ENCODE measurements at places on chromosomes 7 and 10.

DNA sequence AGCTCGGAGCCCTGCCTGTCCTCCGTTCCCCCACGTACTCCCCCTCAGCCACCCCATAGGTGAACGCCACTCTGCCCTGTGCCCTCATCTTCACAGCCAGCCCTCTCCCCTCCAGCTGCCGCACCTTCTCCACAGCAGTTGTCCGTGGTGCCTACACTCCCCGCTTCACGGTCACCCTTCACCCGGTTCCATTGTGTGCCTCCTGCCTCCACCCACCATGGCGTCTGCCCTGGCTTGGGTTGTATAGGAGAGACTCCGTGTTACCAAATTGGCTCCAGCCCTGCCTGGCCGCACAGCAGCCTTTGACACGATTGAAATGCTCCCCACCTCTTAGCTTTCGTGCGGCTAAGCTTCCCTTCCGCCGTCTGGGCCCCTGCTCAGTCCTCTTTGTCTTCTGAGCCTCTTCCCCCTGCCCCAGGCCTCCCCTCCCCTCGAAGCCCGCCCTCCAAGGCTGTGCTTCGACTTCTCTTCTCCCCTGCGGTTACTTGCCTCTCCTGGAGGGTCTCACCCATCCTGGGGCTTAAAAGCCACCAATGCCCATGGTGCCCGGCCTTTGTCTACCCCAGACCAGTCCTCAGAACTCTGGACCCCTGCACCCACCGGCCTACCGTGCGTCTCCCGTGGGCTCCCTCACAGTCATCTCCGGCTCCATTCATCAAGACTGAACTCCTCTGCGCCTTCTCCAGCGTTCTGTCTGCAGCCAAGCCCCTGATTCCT, 18.5 kb upstream of the NODAL start:
- no peak for DNase-seq

GRCh38 chr10:127996586-127996985, 89.7 kb downstream of the PTPRE start:
- DNase-seq = peak; percentile 72

DNA sequence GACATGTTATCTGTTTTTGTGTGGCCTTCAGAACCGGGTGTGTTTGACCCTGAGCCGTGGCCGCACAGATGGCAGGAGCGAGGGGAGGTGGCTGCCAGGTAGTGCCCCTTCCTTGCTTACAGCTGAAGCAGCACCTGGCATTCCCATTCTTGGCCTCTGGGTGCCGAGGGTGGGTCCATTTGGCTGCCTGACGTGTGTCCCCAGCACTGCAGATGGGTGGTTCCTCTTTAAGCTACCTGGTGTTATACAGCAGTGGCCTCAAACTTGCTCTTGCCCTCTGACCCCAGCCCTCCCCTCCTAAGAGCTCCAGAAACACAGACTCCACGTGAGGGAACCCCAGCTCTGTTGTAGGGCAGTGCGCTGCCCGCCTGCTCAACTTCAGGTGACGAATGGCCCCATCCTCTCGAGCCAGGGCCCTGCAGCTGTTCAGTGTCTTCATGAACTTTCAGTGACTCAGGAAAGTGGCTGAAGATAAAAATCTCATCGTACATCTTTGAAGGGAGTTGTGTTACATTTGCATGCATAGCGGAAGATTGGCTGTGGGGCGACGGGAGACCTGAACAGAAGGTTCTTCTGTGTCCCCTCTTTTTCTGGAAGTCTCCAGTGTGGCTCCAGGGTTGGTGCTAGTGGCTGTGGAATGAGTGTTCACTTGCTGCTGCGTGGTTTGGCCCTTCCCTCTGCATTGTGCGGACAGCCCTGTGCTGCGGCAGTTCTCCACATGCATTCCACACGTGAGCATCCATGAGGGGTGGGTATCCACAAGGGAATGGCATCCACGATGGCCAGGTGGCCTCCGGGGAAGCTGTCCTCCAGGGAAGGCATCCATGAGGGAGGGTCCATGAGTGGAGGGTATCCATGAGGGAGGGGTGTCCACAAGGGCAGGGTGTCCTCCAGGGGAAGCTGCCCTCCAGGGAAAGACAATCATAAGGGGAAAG, 91.6 kb downstream of the INPP5A start:
- DNase-seq = no peak

- no peak for DNase-seq
Observed at GRCh38 chr7:1708596-1709251, 38.6 kb downstream of the ELFN1 start.

GRCh38 chr7:48106906-48107659, 18.0 kb downstream of the UPP1 start:
- DNase-seq = no peak

- peak; percentile 82 for DNase-seq
Observed at GRCh38 chr10:96719850-96720421, 378 bp downstream of the PIK3AP1 start.

DNA sequence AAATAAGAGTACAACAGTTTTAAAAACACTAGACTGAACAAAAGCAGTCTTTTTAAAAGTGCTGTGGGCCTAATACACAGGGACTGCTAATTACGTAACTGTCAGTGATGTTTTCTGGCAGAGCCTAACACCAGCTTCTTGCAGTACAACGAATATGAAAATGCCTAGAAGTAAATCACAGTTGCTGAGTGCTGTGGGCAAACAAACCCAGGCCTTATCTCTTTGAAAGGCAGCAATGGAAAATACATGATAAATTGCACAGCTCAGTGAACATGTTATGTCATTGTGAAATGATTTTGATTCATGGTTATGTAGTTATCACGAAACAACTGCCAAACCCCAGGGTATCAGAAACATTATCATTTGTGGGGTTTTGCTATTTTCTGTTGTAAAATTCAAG, 428.4 kb downstream of the GFRA1 start:
- peak; percentile 28 for DNase-seq

- DNase-seq = no peak
Observed at GRCh38 chr10:116076621-116077020, 196.4 kb downstream of the GFRA1 start.

DNA sequence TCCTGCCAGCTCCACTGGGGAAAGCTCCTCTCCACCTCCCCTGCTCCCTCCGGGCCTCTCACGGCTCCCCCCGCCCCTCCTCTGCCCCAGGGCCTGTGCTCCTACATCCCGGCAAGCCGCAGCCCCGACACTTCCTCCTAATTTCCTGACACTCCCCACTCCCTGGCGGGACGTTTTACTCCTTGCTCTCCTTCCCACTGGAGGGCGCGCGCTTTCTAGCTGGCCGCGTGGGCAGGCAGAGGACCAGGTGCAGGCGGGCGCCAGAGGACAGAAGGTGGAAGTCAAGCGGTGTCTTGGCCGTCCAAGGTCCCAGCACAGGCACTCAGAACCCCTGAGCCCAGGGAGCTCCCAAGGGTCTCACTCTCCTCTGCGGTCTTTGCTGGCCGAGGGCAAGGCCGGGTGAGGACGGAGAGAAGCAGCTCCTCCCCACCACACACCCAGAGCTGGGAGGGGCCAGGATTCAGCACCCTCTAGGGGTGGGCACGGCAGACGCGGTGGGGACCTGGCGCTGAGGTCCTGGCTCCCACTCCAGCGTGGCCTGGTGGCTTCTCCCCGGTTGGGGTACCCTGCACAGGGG, 19.1 kb downstream of the ADAM8 start:
- DNase-seq = peak; percentile 78

DNA sequence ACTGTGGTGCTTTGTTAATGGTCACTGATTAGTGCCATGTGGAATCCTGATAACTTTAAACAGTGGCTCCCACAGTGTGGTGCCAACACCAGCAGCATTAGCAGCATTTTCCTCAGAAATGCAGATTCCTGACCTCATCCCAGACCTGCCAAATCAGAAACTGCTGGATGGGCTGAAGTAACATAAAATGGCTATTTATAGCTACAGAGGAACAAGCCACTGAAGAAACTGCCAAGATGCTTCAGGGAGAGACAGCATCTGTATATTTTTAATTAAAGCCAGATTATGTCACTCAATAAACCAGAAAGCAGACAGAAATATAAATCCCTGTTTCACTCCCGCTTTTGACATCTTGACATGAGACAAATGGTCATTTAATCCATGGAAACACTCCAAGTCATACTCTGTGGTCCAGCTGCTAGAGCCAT, 178.5 kb downstream of the AMPH start:
- DNase-seq = no peak

GRCh38 chr10:102118867-102119266, 1.3 kb downstream of the LDB1 start:
- peak; percentile 52 for DNase-seq

DNA sequence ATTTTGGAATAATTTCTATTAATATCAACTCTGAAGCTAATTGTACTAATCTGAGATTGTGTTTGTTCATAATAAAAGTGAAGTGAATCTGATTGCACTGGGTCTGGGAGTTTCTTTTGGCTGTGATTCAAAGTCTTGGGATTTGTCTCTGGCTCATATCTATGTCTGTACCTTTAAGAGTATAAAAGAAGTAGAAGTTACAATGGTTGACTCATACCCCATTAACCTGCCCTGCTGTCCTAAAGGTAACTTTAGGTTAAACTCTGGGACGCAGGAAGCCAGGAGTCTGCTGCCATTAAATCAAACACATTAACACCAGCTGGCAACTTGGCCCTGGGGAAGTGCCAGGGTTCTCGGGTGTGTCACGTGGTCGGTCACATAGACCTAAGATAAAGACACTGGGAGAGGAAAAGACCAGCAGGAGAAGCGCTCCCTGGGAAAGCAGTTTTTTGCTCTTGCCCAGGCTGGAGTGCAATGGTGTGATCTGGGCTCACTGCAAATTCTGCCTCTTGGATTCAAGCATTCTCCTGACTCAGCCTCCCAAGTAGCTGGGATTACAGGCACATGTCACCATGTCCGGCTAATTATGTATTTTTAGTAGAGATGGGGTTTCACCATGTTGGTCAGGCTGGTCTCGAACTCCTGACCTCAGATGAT, 17.8 kb downstream of the SCD start:
- peak; percentile 85 for DNase-seq

DNA sequence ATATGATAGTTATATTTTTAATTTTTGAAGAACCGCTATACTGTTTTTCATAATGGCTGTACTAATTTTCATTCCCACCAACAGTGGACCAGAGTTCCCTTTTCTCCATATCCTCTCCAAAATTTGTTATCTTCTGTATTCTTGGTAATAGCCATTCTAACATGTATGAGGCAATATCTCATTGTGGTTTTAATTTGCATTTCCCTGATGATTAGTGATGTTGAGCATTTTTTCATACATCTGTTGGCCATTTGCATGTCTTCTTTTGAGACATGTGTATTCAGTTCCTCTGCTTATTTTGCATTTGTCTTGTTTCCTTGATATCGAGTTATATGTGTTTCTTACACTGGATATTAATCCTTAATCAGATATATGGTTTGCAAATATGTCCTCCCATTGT, 770.8 kb upstream of the MBL2 start:
- DNase-seq = no peak

GRCh38 chr10:127877116-127877515, 15.6 kb downstream of the CLRN3 start:
- DNase-seq = no peak

- DNase-seq = no peak
Observed at GRCh38 chr7:66380272-66380888, 175.2 kb downstream of the TPST1 start.

- peak; percentile 79 for DNase-seq
Observed at GRCh38 chr7:155257482-155258225, 40.0 kb upstream of the INSIG1 start.

DNA sequence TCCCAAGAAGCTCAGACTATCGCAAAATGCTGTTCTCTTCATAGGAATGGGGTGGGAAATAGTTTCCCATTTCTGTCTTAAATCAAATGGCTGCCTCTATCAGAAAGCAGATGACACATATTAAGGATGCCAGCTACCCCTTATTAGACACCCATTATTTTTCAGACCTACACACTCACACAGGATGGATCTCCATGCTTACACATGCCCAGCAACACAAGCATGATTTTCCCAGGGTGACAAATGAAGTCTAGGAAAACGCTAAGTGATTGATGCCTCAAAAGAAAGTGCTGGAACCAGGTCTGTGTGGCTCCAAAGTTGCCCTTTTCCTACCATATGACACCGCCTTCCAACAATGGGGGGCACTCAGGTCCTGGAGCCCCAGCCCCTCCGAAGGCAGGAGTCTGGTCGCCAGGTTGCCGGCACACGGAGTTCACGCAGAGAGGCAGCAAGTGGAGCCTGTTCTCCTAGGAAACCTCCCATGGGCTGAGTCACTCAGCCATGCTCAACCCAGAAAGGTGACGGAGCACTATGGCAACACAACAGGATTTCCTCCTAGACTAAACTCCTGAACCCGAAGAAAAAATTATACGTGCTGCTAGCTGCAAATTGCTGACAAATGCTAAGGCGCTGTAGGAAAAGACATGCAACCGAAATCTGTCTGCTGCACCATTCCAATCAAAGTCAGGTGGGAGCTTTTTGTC, 19.8 kb downstream of the VOPP1 start:
- no peak for DNase-seq

- DNase-seq = no peak
Observed at GRCh38 chr7:118245267-118246040, 20.9 kb downstream of the ANKRD7 start.

DNA sequence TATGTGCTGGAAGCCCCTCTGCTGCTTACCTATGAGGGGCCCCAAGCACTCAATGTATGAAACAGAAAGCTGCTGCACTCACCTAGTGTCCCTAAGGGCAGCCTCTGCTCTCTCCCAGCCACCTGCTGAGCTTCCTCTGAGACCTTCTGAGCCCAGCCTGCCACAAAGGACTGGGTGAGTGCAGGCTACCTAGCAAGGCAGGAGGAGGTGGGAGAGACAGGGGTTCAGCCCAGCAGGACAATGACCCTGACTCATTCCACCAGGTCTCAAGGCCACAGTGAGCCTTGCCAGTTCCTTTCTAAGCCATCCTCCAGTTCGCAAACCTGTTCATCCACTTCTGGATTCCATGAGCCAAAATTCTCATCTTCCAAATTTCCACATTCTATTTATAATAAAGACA, 16.3 kb downstream of the VOPP1 start:
- DNase-seq = no peak

- no peak for DNase-seq
Observed at GRCh38 chr10:6311700-6312330, 109.1 kb downstream of the PFKFB3 start.

DNA sequence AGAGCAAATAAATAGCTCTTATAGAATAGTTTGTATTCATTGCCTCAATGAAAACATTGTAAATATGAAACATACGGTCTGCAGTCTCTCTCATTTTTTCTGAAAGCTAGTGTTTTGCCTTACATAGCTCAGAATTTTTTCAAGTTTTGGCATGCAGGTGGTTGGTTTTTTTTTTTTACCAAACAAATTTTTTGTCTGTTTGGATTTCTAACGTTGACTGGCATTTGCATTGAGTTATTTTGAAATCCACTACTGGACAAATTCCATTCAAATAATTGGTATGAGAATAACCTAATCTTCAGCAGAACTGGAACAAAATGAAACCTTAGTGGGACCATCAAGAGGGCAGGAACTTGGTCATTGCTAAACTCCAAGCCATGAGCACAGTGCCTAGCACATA, 107.6 kb upstream of the SAMD8 start:
- no peak for DNase-seq
